ENCODE measurements at places on chromosomes 2 and 18.

- DNase-seq = no peak
Measured at GRCh38 chr18:7190547-7191156, 40.2 kb upstream of the LRRC30 start.

GRCh38 chr2:229179628-229180027, 91.5 kb downstream of the PID1 start:
- DNase-seq = no peak

GRCh38 chr2:54952978-54953456, 97.2 kb downstream of the RTN4 start:
- DNase-seq = no peak

DNA sequence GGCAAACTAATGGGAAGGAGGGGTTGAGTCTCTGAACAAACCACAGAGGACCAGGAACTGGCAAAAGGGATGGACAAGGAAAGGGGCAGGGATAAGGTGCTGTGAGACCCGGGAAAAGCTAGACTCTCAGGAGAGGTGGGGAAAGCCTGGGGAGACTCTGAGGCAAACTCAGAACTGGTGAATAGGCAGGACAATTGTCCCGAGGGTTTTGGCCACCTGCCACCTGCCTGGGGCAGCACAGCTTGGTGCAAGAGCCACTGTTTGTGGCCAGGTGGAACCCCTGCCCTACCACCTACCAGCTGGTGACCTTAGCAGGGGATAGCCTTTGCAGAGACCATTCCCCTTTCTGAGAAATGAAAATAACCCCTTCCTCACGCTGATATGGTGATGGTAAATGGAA, 129.4 kb upstream of the ASB18 start:
- DNase-seq = no peak

- no peak for DNase-seq
Measured at GRCh38 chr2:61807036-61807757, 46.7 kb downstream of the FAM161A start.

- peak; percentile 78 for DNase-seq
Measured at GRCh38 chr2:6917071-6917760, at the start of gene RNF144A. Gene RNF144A, plus strand, starts transcription at chr2:6917412. Its CDS starts 79,515 bp downstream, at chr2:6996927.

DNA sequence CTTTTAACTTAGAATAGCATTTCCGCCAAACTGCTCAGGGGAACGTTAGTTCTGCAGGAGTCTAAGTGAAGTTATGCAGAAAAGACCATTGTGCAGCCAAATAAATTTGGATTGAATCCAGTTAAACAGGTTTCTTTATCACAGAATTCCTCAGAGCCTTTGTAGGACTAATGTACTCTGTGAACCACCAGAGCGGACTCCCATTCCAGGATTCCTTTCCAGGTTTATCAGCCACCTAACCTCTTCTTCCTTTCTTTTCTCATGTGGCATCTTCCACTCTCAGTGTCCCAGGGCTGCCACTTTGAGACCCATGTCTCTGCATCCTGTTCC, 350.4 kb downstream of the TSN start:
- no peak for DNase-seq

DNA sequence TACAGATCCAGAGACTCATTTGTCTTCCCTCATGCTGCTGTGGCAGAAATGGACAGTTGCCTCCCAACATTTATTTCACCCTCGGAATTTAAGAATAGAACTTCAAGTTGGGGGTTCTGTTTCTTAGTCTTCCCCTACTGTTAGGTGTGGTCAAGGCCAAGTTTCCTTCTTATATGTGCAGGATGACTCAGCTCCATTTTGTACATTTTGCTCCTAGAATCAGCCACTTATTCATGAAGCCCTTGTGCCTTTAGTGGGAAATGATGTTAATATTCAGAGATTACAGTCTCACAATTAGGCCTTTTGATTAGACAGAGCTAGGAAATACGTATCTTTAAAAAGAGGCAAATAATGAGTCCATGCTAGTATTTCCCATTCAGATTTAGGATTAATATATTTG, 46.2 kb upstream of the ELOA2 start:
- no peak for DNase-seq

GRCh38 chr18:35572644-35573043, 8.9 kb upstream of the GALNT1 start:
- no peak for DNase-seq

GRCh38 chr18:37701967-37702366, 136.4 kb upstream of the CELF4 start:
- DNase-seq = no peak

- DNase-seq = no peak
Measured at GRCh38 chr2:197368412-197368811, 57.8 kb upstream of the ANKRD44 start.

DNA sequence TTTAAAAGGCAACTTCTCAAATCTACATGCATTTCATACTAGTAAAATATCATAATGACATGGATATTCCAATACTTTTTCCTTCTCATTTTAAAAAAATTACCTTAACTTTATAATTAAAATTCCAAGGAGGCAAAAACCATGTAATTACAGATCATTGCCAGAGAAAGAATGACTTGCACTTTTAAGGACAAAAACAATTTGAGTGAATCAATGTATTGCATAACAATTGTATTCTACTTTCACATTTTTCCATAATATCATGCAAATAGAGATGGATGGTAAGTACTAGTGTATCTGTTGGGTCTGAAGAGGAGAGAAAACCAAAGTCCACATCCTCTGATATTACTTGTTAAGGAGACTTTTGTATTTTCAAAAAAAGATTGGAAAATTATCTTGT, 89.5 kb upstream of the NCK2 start:
- no peak for DNase-seq

- no peak for DNase-seq
Measured at GRCh38 chr18:27860011-27860410, 316.9 kb downstream of the CDH2 start.

- no peak for DNase-seq
Measured at GRCh38 chr2:33204945-33205344, 258.2 kb downstream of the LTBP1 start.

DNA sequence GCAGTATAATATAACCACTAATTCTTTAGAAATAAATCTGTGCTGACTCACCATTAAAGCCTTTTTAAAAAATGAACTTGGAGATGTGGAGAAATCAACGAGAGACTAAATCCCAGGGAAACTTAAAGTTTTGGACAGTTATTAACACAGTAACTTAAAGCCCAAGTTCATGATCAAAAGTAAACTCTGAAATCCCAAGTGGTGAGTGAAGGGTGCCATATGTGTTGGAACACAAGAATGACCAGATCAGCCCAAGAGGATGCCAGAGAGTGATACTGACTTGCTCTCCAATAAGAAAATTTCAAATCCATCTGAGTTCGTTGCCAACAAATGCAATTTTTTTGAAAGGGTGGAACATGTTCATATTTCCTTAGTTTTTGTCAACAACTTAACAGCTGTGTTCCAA, 838.1 kb upstream of the ACVR2A start:
- DNase-seq = no peak

DNA sequence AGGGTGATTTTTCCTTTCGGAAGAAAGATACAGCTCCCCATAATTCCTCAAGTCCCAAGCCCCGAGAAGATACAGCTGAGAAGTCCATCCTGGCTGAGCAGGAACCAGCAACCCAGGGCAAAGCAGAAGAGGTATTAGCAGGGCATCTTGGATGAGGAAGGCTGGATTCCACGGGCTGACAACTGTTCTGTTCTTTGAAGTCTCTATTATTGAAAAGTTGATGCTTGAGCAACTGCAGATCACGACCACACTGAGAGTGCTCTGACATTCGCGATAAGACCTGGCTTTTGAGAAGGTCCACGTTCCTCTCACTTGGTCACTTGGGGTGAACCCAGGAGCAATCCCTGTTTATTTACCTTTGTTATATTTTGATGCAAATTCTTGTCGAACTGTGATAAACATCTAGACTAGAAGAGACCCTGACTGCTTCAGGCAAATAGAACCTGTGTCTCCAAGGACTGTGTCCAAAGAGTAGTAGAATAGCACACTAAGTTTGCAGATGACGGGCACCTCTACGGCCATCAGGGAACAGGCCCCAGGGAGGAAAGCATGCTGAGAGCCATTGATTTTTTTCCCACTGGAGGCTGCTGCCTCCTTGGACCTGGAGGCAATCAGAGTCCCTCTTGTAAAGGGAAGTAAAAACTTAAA, 133.1 kb downstream of the ARL4C start:
- DNase-seq = no peak

DNA sequence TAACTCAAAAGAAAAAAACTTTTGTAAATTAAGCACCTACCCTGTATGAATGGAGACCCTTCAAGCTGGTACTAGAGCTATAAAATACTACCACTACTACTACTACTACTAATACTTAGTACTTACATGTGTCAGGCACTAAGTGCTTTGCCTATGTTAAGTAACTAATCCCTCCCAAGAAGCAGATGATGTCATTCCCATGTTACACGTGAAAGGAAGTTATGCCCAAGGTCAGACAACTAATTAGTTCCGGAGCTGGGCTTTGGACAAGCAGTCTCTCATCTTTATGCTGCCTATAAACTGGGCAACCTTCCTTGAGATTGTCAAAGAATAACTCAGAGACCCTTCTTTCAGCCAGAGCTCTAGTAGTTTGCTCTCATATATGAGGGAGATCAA, 13.9 kb upstream of the ATP6V1B1 start:
- DNase-seq = no peak

DNA sequence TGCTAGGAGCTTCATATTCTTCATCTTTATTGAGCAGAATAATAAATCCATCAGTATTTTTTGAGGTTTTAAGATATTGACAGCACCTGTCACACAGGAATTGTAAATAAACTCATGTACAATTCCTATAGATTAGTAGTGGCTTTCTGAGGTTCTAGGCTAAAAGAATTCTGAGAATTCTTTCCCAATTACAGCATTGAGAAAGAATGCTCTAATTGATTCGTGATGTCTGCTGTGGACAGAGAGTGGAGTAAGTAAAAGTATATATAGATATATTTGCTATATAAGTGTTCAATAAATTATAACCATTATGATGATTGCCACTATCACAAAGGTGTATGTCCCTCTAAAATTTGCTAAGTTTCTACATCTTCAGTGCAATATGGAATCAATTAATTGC, 186.5 kb upstream of the NRP2 start:
- no peak for DNase-seq

DNA sequence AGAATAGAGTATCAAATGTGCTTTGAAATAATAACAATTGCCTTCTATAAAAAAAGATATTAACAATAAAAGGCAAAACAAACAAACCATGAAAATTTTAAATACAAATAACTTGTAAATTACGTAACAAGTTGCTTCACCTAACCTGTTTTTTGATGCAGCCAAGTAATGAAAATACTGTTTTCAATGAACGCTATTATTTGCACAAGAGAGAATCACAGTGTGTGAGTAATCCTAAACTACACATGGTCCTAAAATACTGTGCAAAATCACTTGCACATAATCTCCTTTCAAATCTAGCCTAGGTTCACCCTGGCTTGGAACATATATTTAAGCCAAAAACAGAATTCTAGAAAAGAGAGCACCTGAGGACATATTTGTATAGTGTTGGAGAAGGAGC, 98.9 kb downstream of the CCDC148 start:
- DNase-seq = no peak

DNA sequence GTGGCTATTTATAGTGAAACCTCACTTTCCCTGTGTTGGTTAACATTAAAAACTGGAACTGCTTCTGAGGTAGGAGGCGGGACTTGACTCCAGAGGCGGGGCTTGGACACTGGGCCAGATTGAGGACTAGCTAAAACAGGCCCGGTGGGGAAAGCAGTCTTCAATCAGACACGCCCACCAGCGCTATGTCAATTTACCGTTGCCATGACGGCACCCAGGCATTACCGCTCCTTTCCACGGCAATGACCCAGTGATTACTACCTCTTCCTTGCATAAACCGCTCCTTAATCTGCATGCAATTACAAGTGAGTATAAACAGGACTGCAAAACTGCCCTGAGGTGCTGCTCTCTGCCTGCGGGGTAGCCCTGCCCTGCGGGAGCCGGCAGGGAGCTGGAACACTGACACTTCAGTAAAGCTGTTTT, 35.3 kb downstream of the LRRFIP1 start:
- DNase-seq = peak; percentile 91

GRCh38 chr18:44724105-44724778, 43.6 kb downstream of the SETBP1 start:
- no peak for DNase-seq

- DNase-seq = no peak
Measured at GRCh38 chr2:241010531-241011295, 12.3 kb downstream of the SNED1 start.

DNA sequence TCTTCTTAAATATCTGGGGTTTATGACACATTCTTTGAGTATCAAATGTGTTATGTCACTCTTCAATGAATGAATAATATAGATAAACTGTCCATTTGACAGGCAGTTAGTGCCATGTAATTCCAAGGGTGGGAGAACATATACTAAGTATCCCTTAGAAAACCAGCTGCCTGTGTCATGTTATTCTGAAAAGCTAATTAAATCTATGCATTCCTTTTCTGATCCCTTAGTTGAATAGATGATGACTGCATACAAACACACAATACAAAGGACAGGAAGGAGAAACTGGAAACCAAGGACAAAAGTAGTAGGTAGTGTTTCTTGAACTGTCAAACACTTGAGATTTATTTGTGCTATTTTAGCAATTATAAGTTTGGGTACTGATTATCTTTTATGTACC, 8.3 kb downstream of the ARHGAP28 start:
- no peak for DNase-seq

DNA sequence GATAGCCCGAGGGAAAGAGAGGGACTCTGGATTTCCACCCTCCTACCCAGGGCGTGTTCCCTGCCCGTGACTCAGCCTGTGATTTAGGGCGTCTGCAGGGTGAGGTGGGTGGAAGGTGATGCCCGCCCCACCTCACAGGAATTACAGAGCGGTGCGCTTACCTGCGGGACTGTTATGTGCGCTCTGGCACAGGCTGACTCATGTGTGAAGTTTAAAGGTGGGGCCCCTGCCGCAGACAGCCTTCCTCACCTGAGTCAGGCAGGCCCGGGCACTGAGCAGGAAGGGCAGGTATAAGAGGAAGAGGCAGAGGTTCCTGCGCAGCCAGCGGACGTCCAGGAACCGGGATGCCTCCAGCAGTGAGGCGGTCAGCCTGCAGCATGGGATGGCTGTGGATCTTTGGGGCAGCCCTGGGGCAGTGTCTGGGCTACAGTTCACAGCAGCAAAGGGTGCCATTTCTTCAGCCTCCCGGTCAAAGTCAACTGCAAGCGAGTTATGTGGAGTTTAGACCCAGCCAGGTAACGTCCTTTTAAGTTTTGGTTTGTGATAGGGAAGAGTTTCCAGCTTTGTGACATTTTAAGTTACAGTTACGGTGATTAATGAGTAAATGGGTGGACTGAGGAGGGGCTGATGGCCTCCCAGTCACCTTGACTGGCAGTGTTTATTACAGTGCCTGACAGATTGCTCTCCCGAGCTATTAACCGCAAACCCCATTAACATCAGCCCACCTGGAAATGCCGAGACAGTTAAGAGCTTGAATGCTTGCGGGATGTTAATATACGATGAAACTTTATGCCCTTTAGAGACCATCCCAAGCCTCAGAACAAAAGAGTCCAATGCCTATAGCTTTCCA, 141.6 kb upstream of the TTC39C start:
- DNase-seq = peak; percentile 89
